ENCODE measurements at places on chromosomes 1 and 21.

GRCh38 chr21:36381841-36382589 lies 3.2 kb upstream of the CHAF1B start:
- DNase-seq, result no peak

GRCh38 chr1:223760833-223761232 lies 48.5 kb downstream of the CAPN2 start:
- DNase-seq, result no peak

- DNase-seq, result no peak
Observed at GRCh38 chr1:91736715-91737615, 149.0 kb downstream of the TGFBR3 start.

DNA sequence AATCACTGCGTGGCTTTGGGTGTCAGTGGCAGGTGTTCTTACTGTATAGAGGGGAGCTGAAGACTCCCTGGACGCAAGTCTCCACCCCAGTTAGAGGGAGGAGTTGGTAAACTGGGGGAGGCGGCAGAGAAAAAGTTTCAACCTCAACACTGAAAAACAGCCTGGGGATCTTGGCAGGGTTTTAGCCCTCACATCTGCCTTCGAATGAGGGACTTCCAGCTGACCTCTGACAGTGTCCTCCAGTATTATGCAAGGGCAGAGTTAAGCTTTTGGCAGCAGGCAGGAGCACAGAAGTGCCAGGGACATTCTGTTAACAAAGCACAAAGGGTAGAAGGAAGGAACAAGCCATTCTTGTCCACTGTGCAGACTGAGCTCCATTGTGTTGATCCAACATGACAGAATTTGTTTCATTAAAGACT lies 41.2 kb upstream of the RAB4A start:
- no peak for DNase-seq

DNA sequence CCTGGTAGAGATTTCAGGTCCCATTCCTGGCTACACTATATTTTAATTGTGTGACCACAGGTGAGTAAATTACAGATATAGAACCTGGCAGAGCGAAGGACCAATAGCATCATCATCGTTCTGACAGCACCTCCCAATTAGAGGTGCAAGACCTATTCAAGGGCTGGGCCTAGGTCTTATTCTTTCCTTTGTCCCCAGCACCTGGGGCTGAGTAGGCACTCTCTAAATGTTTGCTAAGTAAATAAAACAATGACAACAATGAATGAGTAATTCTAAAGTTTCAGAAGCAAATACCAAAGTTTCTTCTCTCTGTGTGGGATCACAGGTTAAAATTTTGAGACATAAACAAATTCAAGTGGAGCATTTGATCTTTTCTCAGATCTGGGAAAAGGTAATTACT lies 32.7 kb downstream of the BEND5 start:
- DNase-seq, result no peak

DNA sequence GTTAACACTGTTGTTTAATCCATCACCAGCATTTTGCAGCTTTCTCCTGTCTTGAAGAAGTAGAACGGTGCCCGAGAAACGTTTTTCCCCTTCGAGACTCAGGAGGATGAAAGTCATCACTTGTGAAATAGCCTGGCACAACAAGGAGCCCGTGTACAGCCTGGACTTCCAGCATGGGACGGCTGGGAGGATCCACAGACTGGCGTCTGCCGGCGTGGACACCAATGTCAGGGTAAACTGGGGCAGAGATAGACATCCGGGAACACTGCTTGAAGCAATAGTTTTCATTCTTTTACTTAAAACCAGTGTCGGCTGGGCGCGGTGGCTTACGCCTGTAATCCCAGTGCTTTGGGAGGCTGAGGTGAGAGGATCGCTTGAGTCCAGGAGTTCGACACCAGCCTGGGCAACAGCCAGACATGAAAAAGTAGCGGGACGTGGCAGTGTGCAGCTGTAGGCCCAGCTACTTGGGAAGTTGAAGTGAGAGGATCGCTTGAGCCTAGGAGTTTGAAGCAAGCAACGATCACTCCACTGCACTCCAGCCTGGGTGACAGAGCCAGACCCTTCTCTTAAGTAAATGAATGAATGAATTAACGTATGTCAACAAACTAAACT lies 945 bp downstream of the CHAF1B start:
- no peak for DNase-seq

- peak; percentile 54 for DNase-seq
Observed at GRCh38 chr1:203166192-203166940, 9.3 kb downstream of the MYBPH start.

- no peak for DNase-seq
Observed at GRCh38 chr1:54788459-54788858, 12.7 kb downstream of the TTC22 start.

DNA sequence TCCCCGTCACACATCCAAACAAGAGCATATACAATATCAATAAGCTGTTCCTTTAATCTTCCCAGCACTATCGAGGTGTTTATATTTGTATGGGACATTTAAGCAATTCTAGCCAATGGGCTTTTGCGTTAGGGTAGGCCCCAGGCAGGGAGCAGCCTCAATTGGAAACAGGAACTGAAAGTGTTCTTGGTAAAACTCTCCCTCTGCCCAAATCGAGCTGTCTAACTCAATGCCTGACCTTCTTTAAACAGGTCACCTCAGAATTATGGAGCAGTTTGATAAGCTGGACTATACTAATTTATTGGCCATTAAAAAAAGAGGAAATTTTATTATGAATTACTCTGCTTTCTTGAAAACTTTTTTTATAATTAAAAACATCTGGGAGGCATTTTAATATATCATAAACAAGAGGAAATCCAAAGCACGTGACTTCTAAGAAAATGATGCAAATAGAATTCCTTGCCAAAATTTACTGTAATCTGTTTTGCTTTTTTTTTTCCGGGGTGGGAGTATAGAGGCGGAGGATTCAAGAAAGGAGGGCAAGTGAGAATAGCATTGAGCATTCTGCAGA lies 498.1 kb downstream of the LMO4 start:
- DNase-seq, result no peak

GRCh38 chr1:31416101-31416736 lies 3.2 kb downstream of the SERINC2 start:
- no peak for DNase-seq

DNA sequence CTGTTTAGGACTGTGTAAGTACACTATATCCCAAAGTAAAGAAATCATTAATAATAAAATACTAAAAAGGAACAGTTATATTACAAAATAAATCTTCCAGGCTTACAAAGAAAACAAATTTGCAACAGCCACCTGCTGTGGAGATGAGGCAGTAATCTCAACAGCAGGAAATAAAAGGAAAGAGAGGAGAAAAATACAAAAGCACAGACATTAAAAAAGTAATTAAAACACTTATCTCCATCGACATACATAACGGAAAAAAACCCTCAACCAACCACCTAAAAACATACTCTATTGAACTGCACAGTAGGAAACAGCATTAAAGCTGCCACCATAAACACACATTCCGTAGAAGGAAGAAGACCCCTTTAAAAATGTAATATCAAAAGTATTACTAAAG lies 317.6 kb downstream of the DPYD start:
- no peak for DNase-seq

- no peak for DNase-seq
Observed at GRCh38 chr1:41366455-41367287, 5.4 kb downstream of the FOXO6 start.

DNA sequence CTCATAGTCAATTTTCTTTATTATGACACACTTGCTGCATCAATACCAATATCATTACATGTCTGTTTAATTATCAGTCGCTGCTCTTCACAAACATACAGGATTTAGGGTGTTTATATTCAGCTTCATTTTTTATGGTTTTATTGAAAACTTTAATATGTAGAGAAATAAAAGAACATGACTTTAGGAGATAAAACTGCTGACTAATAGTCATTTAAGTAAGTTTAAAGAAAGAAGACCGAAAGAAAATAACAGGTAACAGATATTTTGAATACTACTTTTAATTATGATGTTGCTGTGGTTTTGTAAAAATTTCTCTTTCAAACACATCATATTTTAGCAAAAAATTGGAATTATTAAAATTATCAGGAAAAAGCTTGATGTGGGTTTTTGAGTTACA lies 685.1 kb upstream of the BRINP3 start:
- no peak for DNase-seq

DNA sequence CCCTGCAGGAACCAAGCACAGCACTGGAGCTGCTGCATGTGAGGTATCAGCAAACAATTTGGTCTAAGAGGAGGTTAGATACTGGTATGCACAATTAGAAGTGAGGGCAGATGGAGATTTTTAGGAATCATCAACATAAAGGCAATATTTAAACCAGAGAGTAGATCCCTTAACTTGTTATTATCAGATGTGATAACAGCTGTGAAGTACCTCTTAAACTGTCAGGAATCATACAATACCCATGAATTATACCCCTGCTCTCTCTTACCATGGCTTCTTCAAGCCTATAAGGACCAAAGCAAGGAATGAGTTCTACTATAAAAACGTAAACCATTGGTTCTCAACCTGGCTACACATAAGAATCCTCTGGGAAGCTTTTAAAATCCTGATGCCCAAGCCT lies 3.9 kb downstream of the BCAR3 start:
- DNase-seq, result no peak

DNA sequence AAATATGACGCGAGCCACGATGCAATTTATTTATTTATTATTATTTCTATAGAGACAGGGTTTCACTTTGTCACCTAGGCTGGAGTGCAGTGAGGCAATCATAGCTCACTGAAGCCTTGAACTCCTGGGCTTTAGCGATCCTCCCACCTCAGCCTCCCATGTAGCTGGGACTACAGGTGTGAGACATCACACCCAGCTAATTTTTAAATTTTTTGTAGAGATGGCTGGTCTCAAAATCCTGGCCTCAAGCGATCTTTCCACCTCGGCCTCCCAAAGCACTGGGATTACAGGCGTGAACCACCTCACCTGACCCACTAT lies 63.6 kb downstream of the IRF2BP2 start:
- DNase-seq, result no peak

DNA sequence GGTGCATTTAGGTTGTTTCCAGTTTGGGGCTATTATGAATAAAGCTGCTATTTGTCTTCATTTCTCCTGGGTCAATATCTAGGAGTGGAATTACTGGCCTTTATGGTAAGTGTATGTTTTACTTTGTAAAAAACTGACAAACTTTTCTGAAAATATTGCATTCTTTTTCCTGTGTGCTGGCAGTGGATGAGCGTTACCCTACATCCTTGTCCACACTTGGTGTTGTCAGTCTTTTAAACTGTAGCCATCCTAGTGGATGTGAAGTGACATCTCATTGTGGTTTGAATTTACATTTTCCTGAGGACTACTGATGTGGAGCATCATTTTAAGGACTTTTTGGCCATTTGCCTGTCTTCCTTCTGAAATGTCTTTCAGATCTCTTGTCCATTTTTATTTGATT lies 35.9 kb downstream of the TRPM2 start:
- DNase-seq, result no peak

DNA sequence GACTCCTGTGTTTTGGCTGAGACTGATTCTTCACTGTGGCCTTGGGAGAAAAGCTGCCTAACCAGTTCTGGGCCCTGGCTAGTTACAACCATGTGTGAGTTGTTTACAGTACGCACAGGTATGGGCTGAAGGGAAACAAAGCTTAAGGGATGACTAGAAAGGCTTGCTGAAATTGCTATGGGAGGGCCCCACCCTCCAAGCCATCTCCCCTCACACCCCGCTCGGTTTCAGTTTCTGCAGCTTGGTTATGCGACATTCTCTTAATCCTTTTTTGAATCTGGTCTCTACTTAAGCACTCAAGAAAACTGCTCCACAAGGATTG lies 43.1 kb downstream of the PBX1 start:
- no peak for DNase-seq

- no peak for DNase-seq
Observed at GRCh38 chr1:181737056-181737455, 253.7 kb downstream of the CACNA1E start.

GRCh38 chr1:66695116-66695515 lies 57.1 kb upstream of the DYNLT5 start:
- DNase-seq, result no peak

DNA sequence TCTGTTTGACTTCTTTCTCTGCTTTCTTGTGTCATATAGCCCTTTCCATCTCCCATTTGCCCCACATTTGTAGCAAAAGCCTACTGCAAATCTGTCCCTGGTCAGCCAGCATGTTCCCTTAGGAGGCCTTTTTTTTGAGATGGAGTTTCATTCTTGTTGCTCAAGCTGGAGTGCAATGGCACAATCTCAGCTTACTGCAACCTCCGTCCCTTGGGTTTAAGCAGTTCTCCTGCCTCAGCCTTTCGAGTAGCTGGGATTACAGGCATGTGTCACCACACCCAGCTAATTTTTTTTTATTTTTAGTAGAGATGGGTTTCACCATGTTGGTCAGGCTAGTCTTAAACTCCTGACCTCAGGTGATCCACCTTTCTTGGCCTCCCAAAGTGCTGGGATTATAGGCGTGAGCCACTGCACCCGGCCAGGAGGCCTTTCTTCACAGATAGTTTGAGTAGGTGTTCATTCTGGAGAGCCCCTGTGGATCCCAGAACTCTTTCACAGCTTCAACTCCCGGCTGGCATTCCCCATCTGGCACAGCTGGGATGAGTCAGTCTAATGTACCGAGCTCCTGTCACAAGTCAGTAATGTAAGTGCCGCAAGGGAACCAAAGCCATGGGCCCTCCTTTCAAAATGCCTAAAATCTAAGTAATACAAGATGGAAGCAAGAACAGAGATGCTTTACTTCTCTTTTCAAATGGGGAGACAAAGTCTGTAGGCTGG lies 9.4 kb upstream of the NHLH1 start:
- no peak for DNase-seq

DNA sequence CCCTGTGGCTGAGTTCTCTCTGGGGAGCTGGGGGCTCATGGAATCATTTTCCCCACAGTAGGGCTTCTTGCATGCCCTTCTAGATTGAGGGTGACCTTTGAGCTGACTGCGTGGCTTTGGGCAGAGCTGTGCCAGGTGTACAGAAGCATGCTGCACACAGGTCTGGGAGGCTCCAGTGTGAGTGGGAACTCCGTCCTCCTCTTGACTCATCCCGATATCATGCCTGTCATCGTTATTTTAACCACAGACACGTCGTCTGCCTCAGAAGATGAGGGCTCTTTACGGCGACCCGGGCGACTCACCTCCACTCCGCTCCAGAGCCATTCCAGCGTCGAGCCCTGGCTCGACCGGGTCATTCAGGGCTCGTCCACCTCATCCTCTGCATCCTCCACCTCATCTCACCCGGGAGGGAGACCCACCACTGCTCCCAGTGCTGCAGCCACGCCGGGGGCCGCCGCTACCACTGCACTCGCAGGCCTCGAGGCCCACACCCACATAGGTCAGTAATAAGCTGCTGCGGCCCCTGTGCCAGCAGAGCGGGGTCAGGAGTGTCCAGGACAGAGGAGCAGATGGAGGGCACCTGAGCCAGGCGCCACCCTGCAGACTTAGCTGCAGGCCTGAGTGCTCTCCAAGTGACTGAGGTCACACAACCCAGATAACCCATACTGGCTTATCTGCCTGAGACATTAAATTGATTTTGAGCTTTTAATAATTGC lies 39.8 kb downstream of the DIP2A start:
- DNase-seq, result no peak

Data from GM12891 (cell line).